GM23338 (cell line): ENCODE measurements at places on chromosomes 13 and 19. TPM values are rescaled to one million over a fixed set of nuclear protein-coding genes. Genes with fewer than 3 reads are reported as not detected.
A peak's percentile ranks its signal among the peaks of the same experiment; 100 is the strongest.

UGGT2 gene
- 39.8 and 60.5 TPM in 2 replicates for total RNA-seq

NRTN gene
- total RNA-seq = 4.0 and 5.9 TPM in 2 replicates

ANGPTL4 gene
- 1.4 and 2.2 TPM in 2 replicates for total RNA-seq

CERS1 gene
- 11.1 and 11.7 TPM in 2 replicates for total RNA-seq

ZNF611 gene
- 10.3 and 16.4 TPM in 2 replicates for total RNA-seq

LHB gene
- total RNA-seq = 1.9 TPM in 1 of 2 replicates, not detected in the other

NLRP8 gene
- total RNA-seq = not detected in 2 replicates

GAS6 gene
- 18.0 and 21.2 TPM in 2 replicates for total RNA-seq

ZNF471 gene
- total RNA-seq = 1.1 TPM in 2 replicates

PEAK3 gene
- total RNA-seq = not detected in 2 replicates

DNA sequence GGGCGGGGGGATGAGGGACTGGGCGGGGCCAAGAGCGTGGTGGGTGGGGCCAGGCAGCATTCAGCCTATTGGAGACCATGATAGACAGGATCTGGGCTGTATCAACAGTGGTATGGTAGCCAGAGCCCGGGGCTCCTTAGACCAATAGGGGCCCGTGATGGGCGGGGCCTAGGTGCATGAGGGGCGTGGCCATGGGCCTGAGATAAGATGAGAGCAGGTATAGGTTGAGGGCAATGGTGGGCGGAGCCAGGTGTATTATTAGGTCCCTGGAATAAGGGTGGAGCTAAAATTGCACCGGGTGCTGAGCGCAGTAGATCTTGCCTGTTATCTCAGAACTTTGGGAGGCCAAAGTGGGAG lies 5.3 kb downstream of the ABCA7 start:
- DNase-seq = peak; percentile 98

DNA sequence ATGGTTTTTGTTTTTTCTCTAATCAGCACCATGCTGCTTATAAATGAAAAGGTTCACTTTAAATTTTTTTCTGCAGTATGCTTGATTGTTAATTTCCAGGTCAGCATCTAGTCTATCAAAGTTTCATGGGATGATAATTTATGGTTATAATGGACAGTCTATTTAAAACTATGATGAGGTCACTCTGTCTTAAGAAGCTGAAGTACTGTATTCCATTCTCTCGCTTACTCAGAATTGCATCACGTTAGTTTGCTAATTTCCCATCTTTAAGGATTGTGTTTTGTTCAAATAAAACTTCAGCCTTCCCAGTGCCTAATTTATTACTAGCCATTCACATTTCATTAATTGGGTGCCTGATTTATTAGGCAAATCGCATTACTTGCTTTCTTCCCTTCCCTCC lies 94.3 kb downstream of the GPC6 start:
- DNase-seq = no peak

GRCh38 chr19:46372901-46373490 lies 26.1 kb downstream of the PPP5C start:
- DNase-seq = peak; percentile 74

- DNase-seq = no peak
These were observed 31.3 kb upstream of the USE1 start for GRCh38 chr19:17183858-17184321.

DNA sequence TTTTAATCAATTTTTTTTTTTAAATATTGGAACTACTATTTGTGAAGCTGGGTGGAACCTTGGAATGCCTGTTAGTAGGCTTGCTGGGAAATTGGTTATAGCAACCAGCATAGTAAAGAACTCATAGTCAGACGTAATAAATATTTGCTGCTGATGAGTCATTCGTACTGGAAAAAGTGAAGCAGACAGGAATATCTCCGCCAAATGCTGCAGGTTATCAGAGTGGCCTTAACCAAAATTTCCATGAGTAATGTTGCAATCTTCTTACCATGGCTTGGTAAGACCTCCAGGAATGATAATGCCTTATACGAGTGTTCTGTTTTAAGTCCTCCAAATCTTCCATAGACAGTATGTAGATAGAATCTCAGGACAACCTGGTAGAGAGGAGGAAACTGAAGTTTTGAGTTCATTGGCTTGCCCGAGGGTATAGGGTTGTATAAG lies 34.2 kb downstream of the MBNL2 start:
- DNase-seq = no peak

DNA sequence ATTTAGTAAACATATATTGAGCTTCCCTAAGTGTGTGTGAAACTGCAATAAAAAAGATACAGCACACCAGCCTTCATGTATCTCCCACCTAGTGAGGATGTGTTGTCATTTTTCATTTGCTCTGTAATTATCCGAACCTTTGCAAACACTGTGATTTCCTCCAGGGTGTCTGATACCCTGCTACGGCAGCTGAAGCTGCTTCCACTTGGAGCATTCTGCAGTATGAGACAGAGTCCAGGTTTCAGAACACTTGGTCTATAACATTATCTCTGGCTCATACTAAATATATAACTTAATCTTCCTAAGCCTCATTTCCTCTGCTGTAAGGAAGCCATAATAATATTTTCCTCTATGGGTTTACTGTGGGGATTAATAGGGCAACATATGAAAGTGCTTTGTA lies 1338.1 kb upstream of the SLC10A2 start:
- no peak for DNase-seq

DNA sequence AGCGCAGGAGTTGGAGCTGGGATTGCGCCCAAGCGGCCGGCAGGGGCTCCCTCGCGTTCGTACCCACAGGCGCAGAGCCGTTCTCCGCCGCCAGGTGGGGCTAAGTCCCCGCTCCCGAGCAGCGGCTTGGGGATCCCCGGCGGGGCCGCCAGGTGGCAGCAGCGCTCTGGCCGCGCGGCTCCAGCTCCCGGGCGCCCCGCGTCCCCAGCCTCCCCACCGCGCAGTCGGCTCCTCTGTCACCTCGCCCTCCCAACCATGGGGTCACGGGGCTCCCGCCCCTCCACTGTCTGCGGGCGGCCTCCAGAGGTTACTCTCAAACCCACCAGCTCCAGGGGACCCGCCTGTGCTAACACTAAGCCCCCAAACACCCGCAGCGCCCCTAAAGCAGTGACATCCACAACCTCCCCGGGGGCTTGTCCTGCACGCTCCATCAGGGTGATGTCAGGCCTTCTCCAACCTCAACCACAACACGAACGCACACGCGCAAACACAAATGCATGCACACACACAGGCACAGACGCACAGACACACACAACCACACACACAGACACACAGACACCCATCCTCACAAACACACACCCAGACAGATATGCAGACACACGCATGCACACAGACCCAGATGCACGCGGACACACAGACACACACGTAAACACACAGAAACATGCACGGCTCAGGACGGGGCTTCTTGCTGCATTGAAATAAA lies 18.4 kb upstream of the KCTD15 start:
- peak; percentile 84 for DNase-seq

DNA sequence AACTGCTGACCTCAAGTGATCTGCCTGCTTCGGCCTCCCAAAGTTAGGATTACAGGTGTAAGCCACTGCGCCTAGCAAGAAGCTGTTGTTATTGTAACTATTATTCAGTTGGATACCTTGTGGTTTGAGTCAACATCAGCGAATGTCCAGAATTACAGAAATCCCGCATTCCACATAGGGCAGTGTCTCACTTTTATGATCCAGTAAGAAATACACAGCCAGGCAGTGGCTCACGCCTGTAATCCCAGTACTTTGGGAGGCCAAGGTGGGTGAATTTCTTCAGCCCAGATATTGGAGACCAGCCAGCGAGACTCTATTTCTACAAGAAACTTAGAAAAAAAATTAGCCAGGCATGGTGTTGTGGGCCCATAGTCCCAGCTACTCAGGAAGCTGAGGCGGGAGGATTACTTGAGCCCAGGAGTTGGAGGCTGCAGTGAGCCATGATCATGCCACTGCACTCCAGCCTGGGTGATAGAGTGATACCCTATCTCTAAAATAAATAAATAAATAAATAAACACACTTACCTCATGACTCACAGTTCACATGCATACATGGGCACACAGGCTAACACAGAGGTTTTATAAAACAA lies 43.8 kb downstream of the SPTBN4 start:
- DNase-seq = no peak

DNA sequence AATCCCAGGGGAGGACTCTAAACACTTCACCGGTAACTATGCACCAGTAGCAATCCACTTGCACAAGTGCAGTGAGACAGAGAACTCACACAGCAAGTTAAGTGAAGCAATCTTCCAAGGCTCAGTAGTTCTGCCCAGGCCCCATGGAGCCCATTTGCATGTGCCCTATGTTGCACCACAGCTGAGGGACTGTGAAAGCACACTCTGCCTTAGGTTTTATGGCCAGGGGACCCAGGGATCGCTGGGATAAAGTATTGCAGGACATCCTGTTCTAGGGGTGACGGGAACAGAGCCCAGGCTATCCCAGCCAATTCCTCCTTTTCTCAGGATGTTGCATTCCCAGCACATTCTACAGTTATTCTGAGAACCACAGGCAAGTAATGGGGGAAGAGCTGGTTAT lies 6.0 kb upstream of the AMER2 start:
- DNase-seq = no peak

DNA sequence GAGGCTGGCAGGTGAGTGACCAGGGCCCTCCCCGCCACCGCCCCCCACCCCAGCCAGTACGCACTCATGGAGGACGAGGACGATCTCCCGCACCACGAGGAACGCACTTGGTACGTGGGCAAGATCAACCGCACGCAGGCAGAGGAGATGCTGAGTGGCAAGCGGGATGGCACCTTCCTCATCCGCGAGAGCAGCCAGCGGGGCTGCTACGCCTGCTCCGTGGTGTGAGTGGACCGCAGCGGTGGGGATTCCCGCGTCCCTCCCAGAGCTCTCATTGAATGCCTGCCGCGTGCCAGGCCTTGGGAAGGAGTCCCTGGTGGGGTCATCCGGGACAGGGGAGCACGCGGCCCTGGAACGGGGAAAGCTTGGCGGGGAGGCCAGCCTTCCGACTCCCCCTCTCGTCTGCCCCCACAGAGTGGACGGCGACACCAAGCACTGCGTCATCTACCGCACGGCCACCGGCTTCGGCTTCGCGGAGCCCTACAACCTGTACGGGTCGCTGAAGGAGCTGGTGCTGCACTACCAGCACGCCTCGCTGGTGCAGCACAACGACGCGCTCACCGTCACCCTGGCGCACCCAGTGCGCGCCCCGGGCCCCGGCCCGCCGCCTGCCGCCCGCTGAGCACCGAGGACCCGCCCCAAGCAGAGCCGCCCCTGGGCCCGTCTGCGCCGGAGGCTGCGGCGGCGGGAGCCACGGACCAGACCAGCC lies 4.8 kb upstream of the IFI30 start:
- no peak for DNase-seq

GRCh38 chr19:15287496-15287895 lies 44.8 kb downstream of the BRD4 start:
- DNase-seq = no peak

DNA sequence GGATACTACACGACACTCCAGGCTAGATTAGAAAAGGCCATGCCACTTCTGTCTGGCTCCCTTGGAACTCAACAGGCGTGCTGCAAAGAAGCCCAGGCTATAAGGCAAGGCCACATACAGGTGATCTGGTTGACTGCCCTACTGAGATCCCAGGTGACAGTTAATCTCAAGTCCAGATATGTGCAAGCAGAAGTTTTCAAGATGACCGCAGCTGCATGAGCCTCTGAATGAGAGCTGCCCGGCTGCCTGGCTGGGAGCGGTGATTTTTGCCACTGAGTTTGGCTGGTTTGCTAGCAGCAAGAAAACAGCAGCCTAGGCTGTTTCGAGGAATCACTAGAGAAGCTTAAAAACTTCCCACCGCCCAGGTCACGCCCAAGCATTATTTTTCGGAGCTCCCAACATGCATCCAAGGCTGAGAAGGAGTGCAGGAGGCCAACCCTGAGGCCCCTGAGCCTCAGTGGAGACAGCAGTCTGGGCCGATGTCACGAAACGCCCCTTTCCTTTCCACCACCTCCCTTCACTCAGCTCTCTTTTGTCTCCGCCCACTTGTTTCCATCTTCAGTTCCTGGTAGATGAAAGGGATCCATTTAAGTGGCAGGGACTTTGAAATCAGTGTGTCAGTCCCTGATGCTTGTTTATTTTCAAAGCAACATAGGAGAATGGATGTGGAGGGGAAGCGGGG lies 14.0 kb upstream of the URI1 start:
- peak; percentile 75 for DNase-seq

DNA sequence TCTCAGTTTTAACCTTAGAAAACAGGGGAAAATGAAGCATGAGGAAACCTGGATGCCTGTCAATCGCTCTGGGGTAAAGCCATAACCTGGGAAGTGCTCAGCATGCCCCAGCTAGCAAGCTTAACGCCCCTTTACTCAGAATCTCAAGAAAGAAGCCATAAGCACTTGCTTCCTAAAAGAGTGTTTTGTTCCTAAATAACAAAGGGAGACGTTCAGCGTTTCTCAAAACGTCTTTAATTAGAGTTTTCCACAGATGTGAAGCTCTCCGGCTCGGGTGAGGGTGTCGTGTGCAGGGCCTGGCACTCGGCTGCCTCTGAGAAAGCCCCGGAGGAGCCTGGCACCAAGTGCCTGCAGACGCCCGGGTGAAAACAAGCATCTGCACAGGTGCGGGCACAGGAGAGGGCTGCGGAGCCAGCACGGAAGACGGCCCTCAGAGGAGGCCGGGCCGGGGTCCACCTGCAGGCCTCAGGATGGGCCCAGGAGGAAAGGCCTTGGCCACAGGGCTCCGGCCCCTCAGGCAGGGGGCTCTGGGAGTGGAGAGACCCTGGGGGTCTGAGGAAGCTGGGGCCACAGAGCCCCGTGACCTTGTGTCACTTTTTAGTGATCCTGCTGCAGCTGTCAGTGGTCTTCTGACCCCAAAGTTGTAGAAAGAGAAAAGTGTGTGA lies 6.2 kb downstream of the GAS6 start:
- DNase-seq = no peak

DNA sequence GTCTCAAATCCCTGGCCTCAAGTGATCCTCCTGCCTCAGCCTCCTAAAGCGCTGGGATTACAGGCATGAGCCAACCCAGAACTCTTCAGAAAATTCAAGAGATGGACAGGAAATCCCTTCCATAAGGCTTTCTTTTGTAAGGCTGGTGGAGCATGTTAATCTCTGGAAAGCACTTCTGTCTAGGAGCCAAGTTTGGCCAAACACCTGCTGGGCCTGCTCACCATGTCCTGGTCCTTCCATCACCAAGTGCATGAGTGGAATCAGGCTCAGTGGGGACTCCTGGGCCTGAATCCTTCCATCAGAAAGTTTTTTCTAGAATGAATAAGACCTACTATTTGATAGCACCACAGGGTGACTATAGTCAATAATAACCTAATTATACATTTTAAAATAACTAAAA lies 148.0 kb downstream of the DCLK1 start:
- DNase-seq = no peak

GRCh38 chr19:58519087-58519354 lies 589 bp downstream of the ZBTB45 start:
- DNase-seq = peak; percentile 92

GRCh38 chr19:16133818-16134217 lies 9.7 kb upstream of the HSH2D start:
- DNase-seq = no peak
